ENCODE measurements at places on chromosomes 3 and 15.

DNA sequence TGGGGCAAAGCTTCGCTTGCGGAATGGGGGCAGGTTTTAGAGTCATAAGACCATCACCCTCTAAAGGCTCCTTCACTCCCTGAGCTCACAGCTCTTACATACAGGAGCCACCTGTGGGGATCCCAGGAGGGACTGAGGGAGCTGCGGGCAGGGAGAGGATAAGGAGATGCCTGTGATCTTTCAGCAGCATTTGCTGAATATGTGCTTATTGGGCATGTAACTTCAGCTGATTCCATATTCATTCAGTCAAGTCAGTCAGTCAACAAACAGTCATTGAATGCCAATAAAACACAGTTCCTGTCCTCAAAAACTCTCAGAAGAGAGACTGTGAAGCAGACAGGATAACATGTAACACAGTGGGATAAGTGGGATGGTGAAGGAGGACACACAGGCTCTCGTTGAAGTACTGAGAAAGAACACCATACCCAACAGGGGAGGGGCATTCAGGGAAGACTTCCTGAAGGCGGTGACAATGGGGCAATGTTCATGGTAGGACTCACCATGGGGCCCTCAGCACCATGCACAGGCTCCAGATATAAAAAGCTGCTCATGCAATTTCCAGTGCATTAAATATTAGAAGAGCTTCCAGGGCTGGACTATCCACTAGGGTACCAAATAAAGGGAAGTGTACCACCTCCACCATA is 240.9 kb downstream of the UACA start:
- DNase-seq, result no peak

GRCh38 chr3:100107221-100107814 is 7.0 kb downstream of the FILIP1L start:
- no peak for DNase-seq

- DNase-seq, result no peak
These were observed 31.4 kb downstream of the ACAA1 start for GRCh38 chr3:38105525-38105924.

DNA sequence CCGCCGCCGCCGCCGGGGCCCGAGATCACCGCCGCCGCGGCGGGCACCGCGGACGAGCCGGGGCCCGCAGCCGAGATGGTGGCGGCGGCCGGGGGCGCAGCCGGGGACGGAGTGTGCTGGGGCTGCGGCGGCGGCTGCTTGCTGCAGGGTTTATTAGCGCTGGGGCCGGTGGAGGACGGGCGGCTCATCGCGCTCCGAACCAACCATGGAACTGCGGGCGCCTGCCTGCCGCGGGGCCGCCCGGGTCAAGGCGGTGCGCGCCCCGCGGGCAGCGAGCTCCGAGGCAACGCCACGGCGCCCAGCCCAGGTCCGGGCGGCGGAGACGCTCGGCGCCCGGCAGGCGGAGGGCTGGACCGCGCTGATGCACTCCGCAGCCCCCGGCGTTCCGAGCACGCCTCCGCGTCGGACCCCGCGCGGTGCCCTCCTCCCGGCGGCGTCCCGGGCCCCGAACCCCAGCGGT is 277 bp downstream of the SIAH2 start:
- no peak for DNase-seq

- no peak for DNase-seq
These were observed 349.8 kb upstream of the TPRG1 start for GRCh38 chr3:188822004-188822403.

DNA sequence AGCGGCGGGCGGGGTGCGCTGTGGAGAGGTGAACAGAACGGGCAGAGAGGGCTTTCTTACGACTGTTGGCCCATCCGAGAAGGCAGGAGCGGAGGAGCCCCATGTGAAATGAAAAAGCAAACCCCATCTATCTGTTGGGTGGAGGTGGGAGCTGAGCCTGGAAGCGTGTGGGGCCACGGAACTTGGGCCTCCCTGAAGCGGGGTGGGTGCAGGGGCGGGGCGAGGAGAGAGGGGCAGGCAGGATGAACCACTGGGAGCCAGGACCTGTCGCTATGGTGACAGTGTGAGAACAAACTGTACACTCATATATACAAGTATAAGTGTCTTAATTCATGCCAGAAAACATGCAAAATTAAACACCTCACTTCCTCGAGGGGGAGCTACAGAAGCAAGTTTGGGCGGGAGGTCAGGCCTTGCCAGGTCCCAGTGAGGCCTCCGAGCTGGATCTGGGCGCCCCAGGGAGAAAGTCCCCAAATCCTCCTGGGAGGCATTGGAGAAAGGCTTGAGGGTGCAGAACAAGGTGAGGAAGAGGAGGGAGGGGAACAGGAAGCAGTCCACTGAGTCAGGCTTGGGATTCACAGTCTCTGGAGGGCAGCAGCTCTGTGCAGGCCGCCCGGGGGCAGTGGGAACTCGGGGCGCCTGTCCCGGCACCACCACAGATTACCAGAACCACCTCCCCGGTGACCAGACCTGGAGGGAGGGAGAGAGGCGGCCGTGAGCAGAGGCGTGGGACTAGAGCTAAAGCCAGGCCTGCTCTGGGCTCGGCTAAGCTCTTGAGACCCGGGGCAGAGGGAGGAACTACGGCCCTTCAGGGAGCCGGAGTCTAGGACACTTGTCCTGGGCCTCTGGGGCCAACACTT is 34.8 kb downstream of the RBPMS2 start:
- no peak for DNase-seq

GRCh38 chr3:8909160-8909559 is 54.1 kb downstream of the RAD18 start:
- no peak for DNase-seq

- no peak for DNase-seq
These were observed 30.2 kb upstream of the IREB2 start for GRCh38 chr15:78407608-78408354.

DNA sequence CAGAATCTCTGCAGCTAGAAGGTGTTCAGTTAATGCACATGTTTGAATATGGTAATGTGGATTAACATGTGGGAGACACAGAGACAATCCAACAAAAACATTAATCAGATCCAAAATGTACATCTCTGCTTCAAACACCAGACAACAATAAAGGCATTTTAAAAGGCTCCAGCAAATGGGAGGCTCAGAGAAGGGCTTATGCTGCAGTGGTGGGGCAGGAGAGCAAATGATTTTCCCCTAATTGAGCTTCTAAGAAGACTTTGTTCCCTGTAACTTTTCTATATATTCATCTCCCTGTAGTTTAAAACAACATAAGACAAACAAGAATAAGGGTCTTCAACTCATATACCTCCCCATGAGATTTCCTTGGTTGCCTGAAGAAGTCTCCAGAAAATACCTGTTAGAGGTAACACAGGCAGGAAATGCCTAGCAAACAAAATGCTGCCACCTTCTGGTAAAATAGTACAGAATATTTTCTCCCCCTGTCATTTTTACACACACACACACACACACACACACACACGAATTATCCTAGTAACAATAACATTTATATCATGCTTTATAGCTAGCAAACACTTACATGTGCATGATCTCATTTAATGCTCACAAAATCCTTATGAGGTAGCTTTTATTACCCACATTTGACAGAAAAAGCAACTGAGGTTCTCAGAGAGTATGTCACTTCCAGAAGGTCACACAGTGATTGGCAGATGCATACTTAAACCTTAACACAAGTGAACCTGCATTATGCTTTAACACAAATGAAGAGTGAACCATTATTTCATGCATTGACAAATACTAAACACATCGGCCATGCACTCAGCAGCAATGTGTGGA is 123.4 kb upstream of the MB21D2 start:
- DNase-seq, result no peak

GRCh38 chr3:128933213-128933921 is 53.9 kb downstream of the ACAD9 start:
- DNase-seq, result no peak

GRCh38 chr15:68603951-68604350 is 25.2 kb downstream of the CORO2B start:
- DNase-seq, result no peak

DNA sequence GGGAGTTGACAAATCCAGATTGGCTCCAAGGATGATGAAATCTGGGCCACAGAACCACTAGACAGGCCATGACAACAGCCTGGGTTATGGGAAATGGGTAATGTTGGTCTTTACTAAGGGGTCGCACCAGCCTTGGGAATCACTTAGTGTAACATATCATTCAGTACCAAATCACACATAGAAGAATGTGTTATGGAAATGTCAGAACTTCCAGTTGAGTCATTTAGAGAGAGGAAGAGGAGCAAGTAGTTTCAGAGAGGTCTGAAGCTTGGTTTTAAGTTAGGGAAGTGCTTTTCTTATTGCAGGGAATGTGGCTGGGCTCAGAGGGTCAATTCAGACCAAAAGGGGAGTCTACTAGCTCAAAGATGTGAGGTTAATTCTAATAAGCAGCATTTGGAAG is 241.6 kb upstream of the ZPLD1 start:
- DNase-seq, result no peak

GRCh38 chr3:100256731-100257151 is 4.1 kb upstream of the TBC1D23 start:
- no peak for DNase-seq

DNA sequence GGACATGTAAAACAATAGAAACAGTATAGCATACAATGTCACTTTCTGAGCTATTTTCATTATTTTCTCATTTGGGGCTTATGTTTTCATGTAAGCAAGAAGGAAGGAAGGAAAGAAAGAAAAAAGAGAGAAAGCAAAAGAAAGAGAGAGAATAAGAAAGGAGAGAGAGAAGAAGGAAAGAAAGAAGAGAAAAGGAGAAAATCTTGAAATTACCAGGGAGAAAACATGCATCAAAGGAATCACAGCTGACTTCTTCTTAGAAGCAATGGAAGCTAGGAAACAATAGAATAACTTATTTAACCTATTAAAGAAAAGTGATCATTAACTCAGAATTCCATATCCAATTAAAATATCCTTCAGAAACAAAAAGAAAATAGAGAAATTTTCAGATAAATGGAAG is 471.5 kb downstream of the OCA2 start:
- DNase-seq, result no peak

- DNase-seq, result no peak
These were observed 212.1 kb upstream of the EIF1B start for GRCh38 chr3:40097131-40098117.

- DNase-seq, result no peak
These were observed 6.2 kb downstream of the H1-8 start for GRCh38 chr3:129549006-129549800.

DNA sequence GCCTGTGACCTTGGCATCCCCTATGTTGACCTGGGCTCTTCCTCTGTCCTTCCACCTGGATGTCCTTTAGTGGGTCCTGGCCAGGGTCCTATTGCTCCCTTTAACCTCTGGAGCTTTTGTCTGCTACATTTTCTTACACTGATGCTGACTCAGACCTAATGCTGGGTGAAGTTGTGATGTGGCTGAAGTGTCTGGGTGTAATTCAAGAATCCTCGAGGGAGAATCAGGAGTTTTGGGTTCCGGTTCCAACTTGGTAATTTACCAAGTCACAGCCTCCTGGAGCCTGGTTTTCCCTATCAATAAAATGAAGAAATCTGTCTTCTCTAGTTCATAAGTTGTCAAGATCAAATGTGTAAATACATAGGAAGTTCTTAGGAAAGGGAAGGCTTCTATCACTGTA is 25.6 kb downstream of the CEP19 start:
- DNase-seq, result no peak
